ENCODE measurements at places on chromosomes 13 and 19.

DNA sequence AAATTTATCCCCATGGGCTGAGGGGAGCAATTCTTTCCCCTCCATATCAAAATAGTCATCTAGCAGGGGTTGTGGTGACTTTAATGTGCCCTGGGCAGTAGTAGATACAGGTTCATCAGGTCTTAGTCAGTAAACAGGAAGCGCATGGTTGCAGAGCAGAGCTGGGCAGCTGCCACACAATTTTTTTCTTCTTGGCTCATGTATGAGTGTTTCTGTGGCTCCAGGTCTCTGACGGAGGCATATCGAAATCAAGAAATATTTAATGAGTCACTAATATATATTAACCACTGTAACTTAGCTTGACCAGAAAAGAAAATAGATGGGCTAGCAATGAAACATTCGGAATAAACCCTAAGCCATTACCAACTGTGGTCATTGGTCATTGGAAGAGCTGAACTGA is 68.4 kb upstream of the UBL3 start:
- DNase-seq, result no peak

DNA sequence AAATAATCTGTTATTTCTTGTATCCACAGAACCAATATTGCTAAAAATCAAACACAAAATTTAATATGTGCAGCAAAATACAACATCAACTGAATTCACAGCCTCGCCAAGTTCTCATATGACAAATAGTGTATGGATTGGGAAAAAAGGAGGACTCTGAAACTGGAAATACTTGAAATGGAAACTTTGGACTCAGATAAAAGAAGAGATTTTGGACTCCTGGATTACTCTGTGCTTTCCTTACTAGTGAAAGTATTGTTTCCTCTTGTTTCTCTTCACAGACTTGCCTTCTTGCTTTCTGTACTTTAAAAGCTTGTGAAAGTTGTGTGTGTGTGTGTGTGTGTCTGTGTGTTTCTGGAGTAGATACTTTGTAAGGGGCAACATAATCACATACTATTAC is 1596.3 kb downstream of the PCDH9 start:
- DNase-seq, result no peak

GRCh38 chr19:610801-611480 is 21.3 kb downstream of the HCN2 start:
- peak; percentile 90 for DNase-seq

DNA sequence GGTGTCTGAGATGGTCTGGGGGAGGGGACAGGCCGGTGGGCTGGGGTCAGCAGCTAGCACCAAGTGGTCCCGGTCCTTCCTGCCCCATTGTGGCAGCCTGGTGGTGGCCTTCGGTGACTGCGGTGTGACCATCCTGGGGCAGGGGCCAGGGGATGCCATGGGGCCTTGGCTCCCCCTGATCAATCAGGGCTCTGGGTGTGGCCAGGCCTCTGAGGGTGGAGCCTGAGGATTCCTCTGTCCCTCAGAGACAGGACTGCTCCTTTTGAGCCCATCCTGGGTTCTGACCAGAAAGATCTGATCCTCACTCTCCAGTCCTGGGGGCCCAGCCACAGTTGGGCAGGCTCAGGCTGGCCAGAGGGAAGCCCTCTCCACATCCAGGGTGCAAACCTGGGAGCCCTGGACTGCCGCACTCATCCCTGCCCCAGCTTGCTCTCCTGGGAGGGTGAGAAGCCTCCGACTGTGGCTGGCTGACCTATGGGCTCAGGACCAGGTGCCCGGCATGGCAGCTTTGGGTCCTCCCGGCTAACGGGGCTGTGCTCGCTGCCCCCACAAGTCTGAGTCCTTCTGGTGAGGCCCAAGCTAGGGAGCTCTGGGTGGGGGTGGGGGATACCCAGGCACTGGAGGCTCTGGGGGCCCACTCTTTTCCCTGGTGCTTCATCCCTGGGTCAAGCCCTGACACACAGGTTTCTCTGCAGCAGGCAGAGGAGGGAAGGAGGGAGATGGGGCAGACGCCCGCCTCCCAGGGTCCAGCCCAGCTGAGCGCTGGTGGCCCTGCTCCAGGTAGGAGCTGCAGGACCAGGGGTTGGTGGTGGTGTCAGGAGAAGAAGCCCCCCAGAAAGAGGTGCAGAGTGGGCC is 59.5 kb downstream of the IER2 start:
- DNase-seq, result no peak

GRCh38 chr19:788983-789700 is 8.1 kb upstream of the PTBP1 start:
- no peak for DNase-seq

DNA sequence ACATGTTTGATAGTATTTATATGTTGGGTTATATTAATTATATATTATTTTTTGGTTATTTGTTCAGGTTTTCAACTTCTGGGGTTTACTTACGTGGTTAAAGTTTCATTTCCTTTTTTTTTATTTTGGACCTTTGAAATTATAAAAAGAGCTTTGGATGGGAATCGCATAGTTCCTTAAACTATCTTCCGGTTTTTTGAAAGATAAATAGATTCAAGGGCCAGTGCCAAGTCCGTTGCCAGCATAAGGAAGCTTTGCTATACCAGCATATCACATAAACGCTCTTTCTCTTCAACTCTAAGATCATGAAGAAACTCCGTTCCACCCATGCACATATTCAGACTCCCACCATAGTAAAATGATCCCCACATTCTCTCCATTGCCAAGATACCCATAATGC is 7.4 kb upstream of the OXGR1 start:
- no peak for DNase-seq

GRCh38 chr13:30867089-30867669 is 38.9 kb upstream of the MEDAG start:
- DNase-seq, result no peak

DNA sequence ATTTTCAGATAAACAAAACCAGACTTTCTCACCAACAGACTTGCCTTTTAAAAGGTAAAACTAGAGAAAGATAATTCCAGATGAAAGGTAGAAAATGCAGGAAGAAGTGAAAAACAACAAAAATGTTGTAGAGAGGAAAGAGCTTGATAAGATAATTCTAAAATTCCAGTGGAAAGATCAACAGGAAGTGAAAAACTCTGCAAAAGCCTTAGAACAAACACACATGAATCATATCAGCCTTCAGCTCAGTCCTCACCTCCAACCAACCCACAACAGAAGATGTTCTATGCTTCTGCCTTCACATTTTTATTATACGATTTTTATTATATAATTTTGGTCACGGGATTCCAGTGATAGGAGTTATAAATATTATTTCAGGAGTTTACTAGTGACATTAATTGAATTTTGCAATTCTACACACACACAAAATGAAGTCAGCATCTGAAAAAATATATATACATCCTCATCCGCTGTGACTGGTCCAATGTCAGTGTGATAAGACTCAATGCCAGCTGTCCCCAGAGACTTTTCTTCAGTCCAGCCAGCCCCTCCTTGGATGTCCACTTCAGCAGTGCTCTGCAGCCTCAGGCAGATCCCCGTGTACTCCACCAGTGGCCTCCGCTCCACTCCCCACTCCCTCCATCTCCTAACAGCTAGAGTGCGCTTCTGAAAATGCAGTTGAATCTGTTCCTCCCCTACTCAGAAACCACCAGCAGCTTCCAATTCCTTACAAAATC is 57.9 kb downstream of the GADD45B start:
- peak; percentile 14 for DNase-seq

DNA sequence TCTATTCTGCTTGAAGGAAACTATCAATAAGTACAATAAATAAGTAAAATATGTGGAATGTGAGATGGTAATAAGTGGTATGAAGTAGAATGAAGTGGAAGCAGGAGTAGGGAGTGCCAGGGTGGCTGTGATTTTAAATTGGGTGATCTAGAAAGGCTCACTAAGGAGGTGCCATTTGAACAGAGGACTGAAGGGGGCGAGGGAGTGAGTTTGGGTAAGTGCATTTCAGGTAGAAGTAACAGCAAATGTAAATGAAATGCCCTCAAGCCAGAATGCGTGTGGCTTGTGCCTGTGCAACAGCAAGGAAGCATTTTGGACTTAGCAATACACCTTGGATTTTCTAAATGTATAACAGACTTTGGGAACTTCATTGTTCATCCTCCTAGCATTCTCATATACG is 77.1 kb downstream of the CCNA1 start:
- DNase-seq, result no peak

DNA sequence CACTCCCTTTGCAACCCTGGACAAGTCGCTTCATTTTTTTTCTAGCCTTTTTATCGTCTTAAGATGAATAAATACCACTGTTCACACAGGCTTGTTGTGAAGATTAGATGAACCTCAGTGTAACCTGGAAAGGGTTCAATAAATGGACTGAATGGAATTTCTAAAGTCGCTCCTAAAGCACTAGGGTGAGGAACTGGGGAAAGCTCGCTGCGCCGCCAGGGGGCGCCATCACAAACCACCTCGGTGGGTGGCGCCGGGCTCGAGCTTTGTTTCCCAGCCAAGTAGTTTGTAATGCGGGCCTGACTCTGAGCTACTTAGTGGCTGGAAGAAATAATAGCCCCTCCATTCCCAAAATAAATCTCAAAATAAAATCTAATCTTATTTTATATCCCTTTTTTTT is 2.2 kb upstream of the CEACAM6 start:
- DNase-seq, result peak; percentile 92

DNA sequence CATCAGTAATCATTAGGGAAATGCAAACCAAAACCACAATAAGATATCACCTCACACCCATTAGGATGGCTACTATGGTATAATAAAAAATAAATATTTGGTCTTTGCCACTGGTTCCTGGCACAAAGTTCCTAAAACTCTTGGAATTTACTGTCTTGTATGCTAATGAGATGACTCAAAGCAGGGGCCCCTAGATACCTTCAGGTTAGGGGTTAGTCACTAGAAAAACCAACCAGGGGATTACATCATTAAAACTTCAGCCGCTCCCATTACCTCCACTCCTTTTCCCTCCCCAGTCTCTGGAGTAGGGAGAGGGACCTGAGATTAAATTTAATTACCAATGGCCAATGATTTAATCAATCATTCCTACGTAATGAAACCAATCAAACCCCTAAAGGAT is 49.6 kb downstream of the THSD1 start:
- no peak for DNase-seq

- no peak for DNase-seq
These were observed 72.7 kb downstream of the IRS2 start for GRCh38 chr13:109713681-109714080.

- peak; percentile 63 for DNase-seq
These were observed 66.8 kb downstream of the TEX29 start for GRCh38 chr13:111387026-111387871.

DNA sequence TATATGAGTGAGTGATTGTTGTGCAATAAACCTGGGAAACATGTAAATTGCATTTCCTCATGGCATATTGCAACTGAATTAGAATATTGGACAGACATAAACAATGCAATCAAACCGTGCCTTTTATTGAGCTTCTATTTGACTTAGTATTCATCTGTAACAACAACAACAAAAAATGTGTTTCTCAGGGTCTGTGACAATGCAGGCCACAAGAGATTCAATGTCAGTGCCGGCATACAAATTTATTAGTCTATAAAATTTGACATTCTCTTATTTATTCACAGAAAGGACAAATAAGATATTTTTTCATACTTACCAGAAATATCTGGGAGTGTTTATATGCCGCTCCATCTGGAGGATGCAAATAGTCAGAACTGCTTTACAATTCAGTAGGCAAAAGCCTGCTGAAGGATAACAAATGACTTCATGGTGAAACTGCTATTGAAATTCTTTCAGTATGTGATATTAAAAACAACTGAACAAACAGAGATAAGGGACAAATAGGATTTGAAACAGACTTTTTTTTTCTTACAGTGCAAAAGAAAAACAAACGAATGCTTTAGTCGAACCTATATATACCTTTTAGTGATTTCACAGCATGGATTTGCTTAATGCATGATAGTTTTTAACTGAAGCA is 77.2 kb downstream of the DACH1 start:
- no peak for DNase-seq

DNA sequence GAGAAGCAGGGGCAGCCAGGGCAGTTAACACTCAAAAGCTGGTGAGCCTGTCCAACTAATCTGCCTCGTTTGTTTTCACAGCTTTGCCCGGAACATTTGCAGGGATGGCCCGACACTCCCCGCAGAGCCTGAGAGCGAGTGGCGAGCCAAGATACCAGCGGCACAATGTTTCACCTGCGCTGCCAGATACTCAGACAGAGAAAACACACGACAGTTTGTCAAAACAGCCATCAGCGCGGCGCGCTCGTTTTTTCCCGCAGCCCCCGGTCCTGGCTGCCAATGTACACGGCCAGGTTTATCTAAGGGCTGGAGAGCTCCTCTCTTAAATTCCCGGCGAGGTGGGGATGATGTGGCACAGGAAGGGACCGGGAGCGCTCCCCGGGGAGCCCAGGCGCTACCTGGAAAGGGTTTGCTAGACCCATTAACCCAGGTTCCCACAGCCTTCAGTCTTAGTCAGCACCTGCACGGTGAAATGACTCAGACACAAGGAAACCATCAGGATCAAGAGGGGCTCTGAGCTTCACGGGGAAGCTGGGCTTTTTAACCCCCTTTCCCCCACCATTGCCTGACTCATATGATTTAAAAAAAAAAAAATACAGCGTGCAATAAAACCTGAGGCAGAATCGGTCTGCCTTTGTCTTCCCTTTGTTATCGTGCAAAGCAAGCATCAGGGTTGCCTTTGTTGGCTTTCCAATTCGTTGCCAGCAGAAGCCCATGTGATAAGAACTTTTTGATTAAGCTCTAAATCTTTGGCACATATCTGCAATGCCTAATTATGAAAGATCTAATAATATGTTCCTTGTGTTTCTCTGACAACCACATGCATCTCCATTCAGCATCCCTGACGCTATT is 186.2 kb downstream of the EFNB2 start:
- no peak for DNase-seq

GRCh38 chr13:99693852-99694611 is 192.8 kb downstream of the TM9SF2 start:
- no peak for DNase-seq

- DNase-seq, result no peak
These were observed 54.8 kb upstream of the HMGB1 start for GRCh38 chr13:30520571-30520970.

DNA sequence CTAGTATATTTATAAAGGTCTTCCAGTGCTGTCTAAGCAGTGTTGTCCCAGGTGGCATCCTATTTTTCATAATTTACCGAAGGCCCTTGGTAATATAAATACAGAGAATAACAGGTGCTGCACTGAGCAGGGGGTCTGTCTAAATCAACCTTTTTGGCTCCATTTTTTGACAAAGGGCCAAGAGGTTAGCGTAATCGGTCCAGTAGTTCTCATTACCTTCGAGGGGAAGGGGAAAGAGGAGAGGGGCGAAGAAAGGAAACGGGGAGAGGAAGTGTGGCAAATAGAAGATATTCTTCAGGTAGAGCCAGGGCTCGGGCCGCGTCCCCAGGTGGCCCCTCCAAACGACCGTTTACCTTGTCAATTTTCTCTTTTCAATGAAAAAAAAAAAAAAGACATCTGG is 749 bp upstream of the PAN3 start:
- DNase-seq, result no peak

DNA sequence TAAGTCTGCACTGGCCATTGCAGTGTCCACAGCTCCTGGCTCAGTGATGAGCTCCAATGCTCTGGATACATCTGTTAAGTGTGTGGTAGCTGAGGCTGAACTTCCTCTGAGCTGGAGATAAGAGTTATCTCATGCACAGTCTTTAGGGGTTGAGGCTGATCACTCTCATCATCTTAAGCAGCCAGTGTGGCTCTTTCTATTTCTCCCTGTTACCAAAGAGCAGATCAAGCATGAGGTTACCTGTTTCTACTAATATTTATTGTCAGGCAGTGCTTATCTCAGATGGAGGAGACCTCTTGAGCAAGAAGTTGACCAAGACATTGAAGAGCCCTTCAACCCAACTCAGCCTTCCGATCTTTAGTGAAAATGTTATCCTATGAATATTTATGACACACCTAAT is 6.6 kb upstream of the OR10H2 start:
- no peak for DNase-seq

- DNase-seq, result peak; percentile 95
These were observed 61.9 kb downstream of the AP1M1 start for GRCh38 chr19:16259385-16260159.

GRCh38 chr13:106143392-106143791 is 392.1 kb downstream of the EFNB2 start:
- DNase-seq, result no peak
